ENCODE measurements at places on chromosomes 3 and 15.

DNA sequence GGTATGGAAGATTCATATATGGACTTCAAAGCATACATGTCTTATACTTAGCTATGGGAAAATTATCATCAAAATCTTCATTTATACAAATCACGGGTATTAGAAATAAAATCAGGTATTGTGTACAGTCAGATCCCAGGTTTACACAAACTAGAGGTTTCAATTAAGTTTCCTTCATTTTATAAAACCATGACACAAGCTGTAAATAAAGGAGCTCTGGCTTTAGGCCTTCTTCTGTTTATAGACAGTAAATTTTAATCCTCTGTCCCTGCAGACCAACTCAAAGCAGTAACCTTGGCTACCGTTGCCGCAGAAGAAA is 68.8 kb upstream of the CHD2 start:
- DNase-seq, result no peak

GRCh38 chr3:151383956-151384355 is 597 bp downstream of the P2RY12 start:
- no peak for DNase-seq

DNA sequence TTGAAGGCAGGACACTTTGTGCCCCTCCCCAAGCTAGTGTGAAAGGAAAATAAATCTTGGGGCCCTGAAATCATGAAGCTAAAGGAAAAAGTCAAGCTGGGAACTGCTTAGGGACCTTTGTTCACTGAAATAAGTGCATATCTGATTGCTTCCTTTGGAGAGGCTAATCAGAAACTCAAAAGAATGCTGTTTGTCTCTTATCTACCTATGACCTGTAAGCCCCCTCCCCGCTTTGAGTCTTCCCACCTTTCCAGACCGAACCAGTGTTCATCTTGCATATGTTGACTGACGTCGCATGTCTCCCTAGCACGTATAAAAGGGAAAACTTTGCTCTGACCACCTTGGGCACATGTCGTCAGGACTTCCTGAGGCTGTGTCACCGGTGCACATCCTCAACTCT is 53.1 kb downstream of the SLC30A4 start:
- no peak for DNase-seq

GRCh38 chr3:31804251-31805051 is 176.6 kb downstream of the OSBPL10 start:
- DNase-seq, result no peak

- DNase-seq, result no peak
Observed at GRCh38 chr3:143134471-143134870, 14.9 kb downstream of the CHST2 start.

- peak; percentile 87 for DNase-seq
Observed at GRCh38 chr3:20054549-20054987, 14.3 kb downstream of the KAT2B start.

GRCh38 chr3:97297032-97297431 is 467.5 kb upstream of the ARL6 start:
- DNase-seq, result no peak

DNA sequence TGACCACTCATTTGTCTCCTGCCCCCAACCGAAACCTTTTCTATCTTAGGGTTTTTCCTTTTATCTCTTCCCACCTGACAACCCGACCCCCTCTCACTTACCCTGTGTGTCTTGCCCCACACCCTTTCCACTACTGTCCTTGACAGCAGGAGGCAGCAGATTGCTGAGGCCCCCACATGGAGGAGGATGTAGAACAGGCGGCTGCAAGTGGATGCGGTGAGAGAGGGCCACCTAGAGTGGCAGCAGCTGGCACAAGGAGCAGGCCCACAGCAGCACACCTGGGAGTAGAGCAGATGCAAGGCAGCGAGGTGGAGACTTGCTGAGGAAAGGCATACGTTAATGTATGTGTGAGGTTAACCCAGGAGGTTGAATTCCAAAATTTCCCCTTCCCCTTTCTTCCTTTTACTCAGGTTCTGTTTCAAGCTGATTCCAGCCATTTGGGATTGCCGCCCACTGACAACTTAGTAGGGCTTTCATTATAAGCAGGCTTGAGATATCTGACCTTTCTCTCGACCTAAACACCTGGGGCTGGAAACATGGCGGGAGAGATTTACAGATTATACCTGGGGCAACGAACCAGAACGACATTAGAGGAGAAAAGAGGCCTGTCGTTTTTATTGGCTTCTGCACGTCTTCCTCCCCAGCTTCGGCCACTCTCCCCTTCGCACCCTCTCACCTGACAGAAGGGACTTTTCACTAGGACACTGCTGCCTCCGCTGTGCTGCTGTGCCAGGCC is 643 bp downstream of the SERINC4 start:
- no peak for DNase-seq

DNA sequence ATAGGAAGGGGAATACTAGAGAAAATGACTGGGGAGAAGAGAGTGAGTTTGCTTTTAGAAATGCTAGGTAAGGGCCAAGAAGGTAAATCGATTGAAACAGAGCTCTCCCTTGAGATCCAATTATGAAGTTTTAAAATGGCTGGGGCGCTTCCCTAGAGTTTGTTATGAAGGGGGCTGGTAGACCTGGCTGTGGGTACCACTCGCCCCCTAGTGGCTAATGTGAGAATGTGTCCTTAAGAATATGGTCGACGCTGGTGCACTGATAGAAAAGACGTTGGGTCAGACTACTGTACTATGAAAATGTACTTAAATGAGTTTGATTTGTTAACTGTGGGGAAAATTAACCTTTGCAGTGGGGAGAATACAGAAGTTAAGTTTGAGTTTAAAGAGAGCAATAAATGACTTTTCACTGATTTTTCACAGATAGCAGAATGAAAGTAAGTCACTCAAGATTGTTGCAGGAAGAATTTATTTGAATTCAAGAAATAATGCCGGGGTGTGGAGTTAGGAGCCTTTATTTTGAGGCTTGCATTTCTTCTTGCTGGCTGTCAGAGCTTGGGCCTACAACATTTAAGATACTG is 9.2 kb downstream of the TMPRSS7 start:
- no peak for DNase-seq

DNA sequence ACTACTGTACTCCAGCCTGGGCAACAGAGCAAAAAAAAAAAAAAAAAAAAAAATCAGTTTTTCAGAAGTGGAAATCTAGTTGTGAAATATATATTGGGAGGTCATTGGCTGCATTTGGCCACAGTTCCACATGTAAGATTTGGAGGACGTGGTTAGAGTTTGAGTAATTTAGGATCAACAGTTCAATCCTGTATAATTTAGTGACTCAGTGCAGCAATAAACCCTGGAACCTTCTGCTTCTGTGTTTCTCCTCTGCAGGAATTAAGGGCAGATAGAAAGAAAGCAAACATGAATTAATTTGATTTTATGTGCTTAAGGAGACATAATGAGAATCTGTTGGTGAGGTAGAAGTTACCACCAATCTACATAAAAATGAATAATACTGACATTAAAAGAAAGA is 347.0 kb downstream of the PTPRG start:
- no peak for DNase-seq

- DNase-seq, result no peak
Observed at GRCh38 chr3:14847613-14848541, 29.1 kb downstream of the FGD5 start.

- no peak for DNase-seq
Observed at GRCh38 chr3:14902719-14903118, 44.7 kb upstream of the NR2C2 start.

All from natural killer cell treated with Interleukin-12 subunit alpha and Interleukin-12 subunit beta and Interleukin-15 and Interleukin-18, amount 100 ng/mL, for 72 hours (primary cell).